ENCODE measurements at places on chromosomes 7 and 10.

- DNase-seq = peak; percentile 74
Observed at GRCh38 chr10:86888585-86889381, 68.6 kb downstream of the MMRN2 start.

GRCh38 chr7:55185941-55186609 is 167.3 kb downstream of the EGFR start:
- DNase-seq = peak; percentile 97

DNA sequence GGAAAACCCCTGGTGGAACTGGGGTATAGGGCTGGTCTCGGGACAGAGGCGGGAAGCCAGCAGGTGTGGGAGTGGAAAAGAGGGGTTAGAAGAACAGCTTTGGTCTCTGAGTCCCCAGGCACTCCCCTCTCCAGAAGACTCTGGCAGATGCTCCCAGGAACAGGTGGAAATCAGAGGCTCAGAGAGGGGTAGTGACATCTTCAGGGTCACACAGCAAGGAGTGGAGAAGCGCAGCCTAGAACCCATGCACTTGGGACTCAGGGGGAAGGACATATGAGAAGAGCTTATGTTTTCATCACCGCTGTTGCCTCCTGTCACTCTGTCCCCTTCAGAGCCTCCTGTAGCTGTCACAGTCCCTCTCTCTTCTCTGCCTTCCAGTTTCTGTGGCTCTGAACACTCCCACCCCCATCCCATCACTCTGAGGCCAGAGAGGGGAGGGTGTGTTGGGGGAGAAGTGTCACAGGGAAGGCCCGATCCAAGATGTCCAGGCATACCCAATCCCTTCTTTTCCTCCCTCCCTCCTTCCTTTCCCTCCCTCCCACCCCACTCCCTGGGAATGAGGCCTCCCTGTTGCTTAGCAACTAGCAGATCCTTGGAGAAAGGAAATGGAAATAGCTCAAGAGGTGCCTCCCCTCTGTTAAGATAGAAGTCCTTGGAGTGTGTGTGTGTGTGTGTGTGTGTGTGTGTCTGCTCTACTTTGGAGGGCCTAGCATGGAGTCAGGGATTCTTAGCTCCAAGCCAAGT is 32.0 kb downstream of the SRRM3 start:
- no peak for DNase-seq

DNA sequence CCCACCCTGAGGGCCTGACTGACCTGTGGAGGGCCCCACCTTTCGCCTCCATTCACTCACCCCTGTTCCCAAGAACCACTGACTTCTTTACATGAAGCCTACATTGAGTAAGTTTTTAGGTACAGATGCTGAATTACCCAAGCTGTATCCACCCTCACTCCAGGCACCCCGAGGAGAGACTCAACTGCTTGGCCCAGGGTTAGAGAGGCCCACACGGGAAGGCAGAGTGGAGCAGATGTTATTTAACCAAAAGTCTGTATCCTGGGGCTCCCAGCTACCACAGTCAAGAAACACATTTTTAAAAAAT is 213.1 kb upstream of the FRMD4A start:
- no peak for DNase-seq

DNA sequence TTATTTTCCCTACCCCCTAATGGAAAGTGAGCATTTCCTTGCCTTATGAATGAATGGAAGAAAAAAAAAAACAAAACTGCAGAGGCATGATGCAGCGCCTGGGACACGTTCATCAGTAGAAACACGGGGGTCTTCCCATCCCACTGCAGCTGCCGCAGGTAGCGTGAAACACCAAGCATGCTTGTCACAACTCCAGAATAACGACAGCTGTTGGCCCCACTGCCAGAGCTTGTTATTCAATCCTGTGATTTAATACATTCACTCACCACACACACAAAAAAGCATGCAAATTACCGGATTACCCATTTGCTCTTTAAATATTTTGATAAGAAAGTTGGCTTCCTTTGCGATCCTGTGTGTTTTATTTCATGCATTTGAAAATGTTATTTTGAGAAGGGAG is 48.4 kb upstream of the GNA12 start:
- DNase-seq = no peak

GRCh38 chr10:43314626-43315495 is 48.0 kb upstream of the RASGEF1A start:
- no peak for DNase-seq

GRCh38 chr10:93068411-93069244 is 5.1 kb upstream of the CYP26A1 start:
- peak; percentile 33 for DNase-seq

DNA sequence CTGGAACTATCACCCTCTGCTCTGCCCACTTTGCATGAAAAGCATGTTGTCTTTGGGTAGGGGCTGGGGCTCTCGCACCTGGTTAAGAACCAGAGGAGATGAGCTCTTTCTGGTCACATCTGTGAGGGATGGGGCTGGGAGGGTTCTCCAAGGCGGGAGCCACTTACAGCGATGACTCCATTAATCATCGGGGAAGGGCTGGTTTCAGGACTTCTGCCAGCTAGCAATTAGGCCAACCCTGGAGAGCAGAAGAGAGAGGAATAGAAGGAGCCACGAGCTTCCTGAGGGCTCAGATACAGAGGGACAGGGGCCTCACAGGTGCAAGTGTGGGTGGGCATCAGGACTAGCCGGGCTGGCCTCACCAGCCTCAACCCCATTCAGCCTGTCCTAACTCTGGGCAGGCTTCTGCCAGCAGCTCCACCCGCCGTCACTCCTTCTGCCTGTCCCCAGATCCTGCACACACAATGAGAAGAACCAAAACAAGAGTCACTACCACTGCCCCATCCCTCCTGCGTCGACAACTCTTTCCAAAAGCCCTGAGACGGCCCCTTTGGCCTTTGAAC is 8.4 kb downstream of the AQP1 start:
- DNase-seq = peak; percentile 38

- no peak for DNase-seq
Observed at GRCh38 chr10:67297637-67298181, 371.9 kb downstream of the LRRTM3 start.

DNA sequence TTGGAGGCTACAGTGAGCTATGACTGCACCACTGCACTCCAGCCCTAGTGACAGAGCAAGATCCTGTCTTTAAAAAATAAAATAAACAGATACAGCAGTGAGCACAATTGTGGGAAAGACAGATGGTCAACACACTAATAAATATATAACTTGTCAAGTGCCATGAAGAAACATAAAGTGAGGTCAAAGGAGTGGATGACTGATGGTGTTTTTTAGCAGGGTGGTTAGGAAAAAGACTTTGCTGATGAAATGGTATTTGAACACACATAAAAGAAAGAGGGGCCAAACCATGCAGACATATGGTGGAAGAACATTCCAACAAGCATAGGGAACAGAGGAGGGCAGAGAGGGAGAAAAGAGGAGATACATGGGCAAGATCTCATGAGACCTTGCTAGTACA is 392.7 kb upstream of the AUTS2 start:
- no peak for DNase-seq

GRCh38 chr10:102468683-102469082 is 17.3 kb upstream of the C10orf95 start:
- peak; percentile 73 for DNase-seq

DNA sequence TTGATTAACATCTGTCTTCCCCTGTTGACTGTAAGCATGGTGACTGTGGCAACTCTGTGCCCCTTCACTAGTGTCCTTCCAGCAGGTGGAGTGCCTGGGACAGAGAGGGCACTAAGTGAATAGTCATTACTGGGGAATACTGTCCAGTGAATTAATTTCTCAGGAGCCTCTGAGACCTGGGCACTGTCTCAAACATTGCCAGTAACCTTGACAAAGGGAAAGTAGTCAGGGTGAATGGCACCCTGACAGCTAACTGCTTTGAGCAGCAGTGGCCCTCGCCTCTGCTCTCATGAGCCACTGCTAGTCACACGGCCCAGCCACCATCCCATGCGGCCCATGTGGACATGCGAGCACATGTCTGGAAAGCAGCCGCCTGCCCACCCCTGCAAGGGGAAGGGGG is 13.1 kb upstream of the GRB10 start:
- no peak for DNase-seq

GRCh38 chr10:72333112-72334015 is 21.4 kb downstream of the DNAJB12 start:
- DNase-seq = no peak

DNA sequence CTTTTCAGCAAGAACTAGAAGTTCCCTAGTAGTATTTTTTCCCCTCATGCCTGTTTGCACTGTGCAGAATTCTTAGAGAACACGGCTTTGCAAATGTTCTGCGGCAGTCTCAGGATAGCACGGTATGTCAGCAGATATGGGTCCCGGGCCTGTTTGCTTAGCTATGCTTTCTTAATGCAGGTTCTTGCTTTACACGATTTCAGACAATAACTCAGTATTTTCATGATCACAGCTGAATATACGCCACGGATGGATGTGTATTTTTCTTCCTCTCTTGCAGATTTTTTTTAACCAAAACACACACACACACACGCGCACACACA is 137.3 kb downstream of the HECW1 start:
- DNase-seq = no peak

DNA sequence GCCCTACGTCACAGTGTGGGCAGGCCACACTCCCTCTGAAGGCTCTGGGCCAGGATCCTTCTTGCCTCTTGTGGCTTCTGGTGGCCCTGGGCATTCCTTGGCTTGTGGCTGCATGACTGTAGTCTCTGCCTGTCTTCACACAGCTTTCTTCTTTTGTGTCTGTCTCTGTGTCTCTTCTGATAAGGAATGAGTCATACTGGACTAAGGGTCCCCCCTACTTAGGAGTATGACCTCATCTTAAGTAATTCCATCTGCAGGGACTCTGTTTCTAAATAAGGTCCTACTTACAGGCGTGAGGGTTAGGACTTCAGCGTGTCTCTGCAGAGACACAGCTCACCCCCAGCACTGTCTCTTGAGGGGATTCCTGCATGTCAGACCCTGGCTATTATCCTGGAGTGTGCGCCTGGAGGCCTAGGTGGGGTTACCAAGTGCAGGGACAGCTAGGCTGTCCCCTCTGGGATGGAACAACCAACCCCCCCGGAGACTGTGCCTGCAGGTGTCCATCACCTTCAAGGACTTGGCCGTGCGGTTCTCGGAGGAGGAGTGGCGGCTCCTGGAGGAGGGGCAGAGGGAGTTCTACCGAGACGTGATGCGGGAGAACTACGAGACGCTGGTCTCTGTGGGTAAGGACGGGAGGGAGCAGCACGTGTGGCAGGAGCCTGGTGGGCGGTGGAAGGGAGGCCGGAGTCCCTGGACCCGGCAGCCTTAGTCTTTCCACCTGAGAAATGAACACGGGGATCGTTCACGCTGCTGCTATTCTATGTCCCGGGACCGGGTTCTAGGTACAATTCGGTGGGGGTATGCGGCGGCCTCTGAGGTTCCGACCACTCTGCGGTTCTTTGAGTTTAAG is 54.1 kb downstream of the ZNF467 start:
- DNase-seq = peak; percentile 71

DNA sequence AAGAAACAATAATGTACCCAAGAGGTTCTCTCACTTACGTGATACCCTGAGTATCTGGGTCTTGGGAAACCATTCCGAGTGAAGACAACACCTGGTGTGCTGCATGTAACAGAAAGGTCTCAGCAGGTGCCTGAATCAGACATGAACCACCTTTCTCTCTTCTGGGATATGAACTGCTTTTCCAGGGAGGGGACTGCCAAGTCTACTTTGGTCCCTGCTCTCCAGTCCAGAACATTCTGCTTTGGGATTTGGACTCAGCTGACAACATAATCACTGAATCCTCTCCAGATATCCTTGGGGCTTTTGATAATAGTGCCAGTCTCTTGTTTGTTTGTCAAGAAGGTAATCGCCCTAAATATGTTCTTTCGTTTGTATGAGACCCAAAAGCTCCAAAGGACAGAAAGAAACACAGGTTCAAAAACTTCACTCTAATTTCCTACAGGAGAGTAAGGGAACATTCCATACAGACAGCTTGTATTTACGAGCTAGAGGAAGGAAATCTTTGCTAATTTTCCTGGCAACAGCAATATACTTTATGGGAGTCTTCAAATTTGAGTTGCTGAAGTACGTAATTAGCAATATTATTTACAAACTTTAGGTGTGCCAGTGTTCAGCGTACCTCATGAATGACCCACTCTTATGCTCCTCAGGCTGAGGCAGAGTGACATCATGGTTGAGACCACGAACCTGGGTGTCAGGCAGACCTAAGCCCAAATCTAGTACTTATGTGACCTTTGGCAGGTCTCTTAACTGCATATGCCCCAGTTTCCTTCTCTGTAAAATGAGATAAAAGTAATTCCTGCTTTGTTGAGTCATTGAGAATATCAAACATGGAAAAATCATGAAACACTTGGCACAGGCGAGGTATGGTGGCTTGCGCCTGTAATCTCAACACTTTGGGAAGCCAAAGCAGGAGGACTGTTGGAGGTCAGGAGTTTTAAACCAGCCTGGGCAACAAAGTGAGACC is 5.4 kb downstream of the ABLIM1 start:
- DNase-seq = no peak

- peak; percentile 34 for DNase-seq
Observed at GRCh38 chr7:101113836-101114235, 13.1 kb upstream of the SERPINE1 start.

GRCh38 chr7:156993021-156993924 is 17.2 kb downstream of the MNX1 start:
- peak; percentile 50 for DNase-seq

- DNase-seq = no peak
Observed at GRCh38 chr7:68900096-68900495, 698.2 kb upstream of the AUTS2 start.

DNA sequence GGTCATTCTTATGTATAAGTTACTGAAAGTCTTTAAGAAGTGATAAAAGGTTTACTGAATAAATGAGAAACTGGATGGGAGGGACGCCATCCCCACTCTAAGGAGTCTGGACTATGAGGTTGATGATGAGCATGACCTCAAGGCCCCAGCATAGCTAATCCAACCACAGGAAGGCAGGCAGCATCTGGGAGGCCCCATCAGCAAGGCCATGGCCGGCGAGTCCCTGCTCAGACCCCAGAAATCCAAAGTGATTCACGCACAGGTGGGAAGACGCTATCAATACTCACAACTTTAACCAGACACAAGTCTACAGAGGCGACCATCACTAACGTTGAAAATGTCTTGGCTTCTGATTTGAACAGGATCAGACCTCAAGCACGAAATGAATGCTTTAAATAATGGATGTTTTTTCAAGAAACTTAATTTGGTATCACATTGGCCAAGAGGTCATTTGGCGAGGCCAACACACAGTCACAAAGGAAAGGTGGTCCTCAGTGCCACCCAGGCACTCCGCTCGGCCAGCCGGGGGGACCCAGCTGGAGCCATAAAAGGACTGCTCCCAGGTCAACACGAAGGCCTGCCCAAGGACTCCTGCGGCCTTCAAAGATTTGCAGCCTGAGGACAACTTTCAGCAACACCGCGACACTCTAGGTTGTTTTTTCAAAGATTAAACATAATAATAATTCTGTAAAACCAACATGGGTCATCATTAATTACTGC is 228.5 kb downstream of the PTPRN2 start:
- DNase-seq = no peak

- peak; percentile 58 for DNase-seq
Observed at GRCh38 chr10:124641282-124642087, 102.7 kb downstream of the FAM53B start.

- no peak for DNase-seq
Observed at GRCh38 chr10:71125749-71126107, 86.6 kb upstream of the UNC5B start.

- no peak for DNase-seq
Observed at GRCh38 chr7:42852531-42852930, 59.3 kb downstream of the C7orf25 start.

- DNase-seq = no peak
Observed at GRCh38 chr10:62723375-62723774, 81.1 kb upstream of the ADO start.

All from cardiac fibroblast (primary cell).